ENCODE measurements at places on chromosomes 13 and 19.

GRCh38 chr13:59120297-59120843 lies 1043.4 kb downstream of the DIAPH3 start:
- DNase-seq: no peak

DNA sequence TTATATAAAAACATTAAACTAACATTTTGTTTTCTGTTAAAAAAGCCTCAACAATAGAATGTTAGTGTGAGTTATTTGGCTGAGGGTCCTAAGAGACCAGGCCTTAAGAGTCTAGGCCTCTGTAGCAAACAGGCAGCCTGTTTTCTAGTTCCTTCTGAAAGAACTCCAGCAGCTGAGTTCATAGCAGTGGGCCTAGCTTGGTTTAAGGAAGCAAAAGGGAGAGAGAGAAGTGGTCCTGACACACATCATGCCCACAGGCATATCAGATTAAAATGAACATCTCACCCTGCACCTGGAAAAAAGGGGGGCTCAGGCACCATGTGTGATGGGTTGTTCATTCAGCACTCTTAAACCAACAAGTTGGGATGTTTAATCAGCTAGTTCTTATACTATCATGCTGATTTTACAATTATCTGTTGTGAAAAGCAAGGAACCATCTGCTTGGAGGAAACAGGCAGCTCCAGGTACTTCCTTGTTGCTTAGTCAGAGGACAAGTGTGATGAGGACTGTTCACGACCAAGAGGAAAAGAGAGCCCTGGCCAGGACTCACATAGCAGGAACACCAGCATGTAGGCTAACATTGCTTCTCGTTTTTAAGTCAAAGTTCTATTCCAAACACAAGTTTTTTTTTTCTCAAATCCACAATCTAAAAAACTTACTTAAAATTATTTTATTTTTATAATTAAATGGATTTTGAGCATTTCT lies 81.3 kb upstream of the FRY start:
- DNase-seq: no peak

GRCh38 chr13:50243931-50244330 lies 228.7 kb downstream of the KCNRG start:
- DNase-seq: no peak

DNA sequence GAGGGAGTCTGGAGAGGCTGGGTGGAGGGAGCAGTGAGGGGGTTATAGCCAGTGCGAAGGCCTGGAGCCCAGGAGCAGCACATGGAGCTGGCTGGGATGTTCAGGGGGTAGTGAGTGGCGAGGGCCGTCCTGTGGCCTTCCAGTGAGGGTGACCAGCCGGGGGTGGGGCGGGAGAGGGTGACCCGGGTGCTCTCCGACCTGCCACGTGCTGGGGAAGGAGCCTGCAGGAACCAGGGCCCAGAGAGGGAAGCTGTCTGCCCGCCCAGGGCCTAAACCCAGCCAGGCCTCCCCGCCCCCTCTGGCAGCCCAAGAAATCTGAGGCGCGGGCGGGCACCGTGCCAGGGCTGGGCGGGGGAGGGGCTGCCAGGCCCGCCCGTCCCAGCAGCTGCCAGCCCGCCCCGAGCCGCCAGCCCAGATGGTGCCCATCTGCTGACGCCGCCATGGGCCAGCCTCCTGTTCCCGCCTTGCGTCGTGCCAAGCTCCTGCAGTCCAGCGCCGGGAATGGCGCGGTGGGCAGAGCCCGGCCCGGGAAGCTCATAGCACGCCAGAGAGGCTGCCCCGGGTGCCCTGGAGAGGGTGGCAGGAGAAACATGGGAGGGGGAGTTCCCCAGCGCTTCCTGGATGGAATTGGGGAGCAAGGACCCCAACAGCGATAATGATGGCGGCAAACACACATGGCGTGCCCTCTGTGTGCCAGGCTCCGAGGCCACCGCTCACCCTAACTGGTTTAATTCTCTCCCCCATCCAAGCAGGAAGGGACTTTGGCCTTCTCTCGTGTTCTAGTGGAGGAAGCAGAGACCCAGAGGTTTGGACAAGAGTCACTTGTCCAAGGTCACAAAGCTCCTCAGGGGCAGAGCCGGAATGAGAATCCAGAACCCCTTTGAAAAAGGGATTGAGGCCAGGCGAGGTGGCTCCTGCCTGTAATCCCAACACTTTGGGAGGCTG lies 21.5 kb downstream of the NFIC start:
- DNase-seq: no peak

DNA sequence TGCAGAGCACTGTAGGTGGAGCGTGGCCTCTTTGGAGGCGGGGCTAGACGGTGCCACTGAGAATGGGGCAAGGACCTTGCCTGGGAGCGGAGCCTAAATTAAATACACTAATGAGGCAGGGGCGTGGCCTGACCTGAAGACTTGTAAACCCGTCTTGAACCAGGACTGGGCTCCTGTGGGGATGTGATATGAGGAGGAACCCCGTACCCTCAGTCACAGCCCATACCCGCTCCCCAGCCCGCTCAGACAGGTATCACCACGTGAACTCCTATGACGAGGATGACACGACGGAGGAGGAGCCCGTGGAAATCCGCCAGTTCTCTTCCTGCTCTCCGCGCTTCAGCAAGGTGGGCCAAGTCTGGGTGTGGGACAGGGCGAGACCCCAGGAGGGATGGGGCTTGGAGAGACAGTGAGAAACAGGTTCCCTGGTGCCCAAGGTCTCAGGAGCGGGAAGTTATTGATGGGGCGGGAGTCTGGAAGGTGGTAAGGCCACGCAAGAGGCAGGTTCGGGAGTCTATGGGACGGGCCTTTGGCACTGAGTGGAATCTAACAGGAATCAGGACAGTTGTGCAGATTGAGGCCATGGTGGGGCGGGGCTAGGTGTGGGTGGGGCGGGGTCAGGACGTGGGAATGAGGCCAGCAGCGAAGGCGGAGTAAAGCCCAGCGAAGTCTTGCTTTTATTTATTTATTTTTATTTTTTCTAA lies 14.7 kb downstream of the DNASE2 start:
- DNase-seq: peak; percentile 73

DNA sequence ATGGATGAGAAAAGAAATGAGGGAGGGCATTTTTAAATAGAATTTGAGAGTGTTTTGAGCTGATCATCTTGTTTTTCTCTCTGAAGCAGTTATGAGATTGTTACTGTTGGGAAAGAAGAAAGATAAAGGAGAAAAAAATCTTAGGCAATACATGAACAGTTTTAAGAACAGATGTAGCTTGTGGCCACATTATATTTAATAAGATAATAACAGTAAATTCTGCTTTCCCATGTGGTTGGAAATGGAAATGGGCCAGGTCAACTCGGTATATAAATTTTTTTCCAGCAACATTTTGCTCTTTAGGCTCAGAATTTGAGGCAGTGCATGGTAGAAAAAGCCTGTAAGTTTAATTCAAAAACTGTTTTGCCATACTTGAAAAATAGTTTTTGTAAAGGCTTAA lies 118.7 kb downstream of the POSTN start:
- no peak for DNase-seq

DNA sequence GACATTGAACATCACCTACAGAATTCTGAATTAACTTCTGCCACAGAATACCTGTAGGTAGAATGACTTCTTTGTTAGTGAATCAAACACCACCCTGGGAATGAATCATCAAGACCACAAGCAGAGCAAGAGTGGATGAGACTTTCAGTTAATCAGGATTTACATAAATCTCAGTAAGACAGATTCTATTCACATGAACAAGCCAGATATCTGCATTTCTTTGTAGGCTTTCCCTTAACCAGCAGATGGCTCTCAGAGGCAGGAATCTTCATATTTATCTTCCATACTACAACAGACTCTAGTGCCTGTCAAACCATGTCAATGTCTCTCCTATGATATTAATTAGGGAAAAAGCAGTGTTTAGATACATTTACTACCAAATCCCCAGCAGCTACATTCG lies 412.1 kb downstream of the KLF12 start:
- DNase-seq: no peak

GRCh38 chr13:72198967-72199560 lies 332.1 kb upstream of the DACH1 start:
- DNase-seq: no peak

GRCh38 chr19:4692251-4693077 lies 22.3 kb upstream of the MYDGF start:
- DNase-seq: no peak

DNA sequence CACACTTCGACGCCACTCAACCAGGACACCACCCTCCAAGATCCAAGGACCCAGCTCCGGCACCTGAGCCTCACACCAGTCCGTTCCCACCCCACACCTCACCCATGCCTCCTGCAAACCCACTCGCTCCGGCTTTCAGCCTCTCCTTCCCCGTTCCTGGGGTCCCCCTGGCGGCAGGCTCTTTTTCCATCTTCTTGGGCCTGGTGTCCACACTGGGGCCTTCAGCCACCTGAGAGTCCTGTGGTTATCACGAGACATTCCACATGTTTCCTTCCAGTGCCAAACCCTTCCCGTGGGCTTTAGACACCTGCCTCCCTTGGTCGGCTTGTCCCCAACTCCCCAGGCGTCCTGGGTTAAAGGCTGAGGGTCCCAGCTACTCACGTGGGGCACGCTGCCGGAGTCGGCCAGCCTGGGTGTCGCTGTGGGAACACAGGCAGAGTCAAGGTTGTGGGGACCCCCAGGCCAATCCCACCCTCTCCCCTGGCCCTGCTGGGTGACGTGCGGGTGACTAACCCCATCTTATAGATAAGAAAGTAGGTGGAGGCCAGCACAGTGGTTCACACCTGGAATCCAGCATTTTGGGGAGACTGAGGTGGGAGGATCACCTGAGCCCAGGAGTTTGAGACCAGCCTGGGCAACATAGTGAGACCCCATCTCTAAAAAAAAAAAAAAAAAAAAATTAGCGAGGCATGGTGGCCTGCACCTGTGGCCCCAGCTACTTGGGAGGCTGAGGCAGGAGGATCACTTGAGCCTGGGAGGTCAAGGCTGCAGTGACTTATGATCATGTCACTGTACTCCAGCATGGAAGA lies 1.9 kb downstream of the JSRP1 start:
- no peak for DNase-seq

DNA sequence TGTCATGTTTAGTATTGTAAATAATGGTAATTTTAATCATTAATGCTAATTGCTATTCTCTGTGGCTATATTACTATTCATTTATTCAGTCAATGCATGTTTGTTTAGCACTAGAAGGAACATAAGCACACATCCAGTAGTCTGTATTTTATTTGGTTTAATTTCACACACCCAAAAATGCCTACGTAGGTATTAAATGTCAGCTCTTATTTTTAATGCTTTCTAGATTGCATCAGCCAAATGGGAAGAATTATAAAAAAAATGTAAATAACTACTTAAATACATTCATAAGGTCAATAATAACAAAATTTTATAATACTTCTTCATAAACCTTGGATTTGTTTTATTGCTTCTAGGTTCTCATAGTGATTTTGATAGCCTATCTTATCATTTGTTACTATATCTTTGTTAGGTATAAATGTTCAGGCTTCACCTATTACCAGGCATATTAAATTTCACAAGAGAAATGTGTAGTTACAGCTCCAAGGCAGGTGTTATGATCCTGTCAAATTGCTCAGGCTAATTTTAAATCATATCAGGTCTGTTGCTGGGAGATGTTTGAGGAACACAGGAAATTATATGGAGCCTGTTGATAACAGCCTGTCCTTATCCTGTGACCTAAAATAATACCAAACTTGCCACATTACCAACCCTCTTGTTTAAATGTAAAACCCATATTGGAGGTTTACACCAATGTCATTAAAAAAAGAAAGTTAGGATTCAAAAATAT lies 34.4 kb downstream of the ITGBL1 start:
- no peak for DNase-seq

DNA sequence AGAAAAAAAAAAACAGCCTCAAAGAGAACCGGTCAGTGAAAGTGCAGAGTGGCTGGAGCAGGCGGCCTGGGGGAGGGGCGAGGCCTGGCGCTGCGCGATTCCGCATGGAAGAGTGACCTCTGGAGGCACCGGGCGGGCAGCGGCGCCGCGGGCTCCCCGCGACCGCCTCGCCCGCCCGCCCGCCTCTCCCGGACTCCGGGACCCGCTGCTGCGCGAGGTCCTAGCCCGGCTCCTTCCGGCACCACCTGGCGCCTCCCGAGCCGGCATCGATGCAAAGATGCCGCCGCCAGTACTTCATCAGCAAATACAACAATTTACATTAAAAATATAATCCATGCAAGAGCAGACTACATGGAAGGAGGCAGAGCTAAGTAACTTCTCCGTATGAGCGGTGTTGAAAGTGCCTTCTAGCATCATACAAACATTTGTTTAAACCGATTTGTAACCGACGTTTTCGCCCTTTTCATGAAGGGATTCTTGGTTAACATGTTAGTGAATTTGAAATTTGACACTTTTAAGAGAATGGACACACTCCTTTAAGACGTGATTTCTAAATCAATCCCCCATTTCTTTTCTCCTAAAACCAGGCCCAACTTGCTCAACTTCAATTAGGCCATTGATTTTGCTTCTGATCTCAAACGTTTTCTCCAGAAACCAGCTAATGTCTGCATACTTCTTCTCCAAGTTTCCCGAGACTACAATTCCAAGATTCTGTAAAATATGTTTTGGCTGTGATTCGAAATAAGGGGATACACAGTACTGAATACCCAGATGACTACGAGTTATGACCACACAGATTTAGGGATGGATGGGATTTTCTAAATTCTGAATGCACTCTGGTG lies 2.1 kb downstream of the EFNB2 start:
- DNase-seq: no peak

- DNase-seq: no peak
Measured at GRCh38 chr13:112447761-112448603, 71.8 kb downstream of the SPACA7 start.

DNA sequence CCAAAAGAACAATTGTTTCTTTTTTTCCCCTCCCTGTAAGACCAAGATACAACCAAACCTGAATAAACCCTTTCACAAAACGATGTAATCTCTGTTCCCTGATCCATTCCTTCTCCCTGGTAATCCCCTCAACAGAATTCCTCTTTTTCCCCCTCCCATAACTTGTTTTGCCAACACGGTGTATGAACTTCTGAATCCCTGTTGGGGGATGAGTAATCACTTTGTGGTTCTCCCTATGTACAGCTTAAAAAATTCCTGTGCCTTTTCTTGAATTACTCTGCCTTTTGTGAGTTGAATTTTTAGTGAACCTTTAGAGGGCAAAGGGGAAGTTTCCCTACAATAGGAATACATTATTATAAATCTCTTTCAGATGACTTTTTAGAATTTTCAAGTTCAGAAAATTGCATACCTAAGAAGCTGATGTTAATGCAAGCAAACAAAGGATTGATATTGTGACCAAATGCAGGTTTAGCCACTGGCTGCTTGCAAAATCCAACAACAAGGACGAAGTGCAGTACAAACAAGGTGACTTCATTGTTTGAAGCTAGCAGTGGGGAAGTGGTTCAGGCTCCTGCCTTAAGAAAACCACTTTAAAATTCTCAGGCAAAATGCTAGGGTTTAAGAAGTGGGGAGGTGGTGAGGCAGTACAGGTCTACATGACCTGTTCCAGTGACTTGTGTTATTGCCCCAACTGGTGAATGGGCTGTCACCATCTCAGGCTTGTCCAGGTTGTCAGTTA lies 15.0 kb upstream of the EPSTI1 start:
- no peak for DNase-seq

DNA sequence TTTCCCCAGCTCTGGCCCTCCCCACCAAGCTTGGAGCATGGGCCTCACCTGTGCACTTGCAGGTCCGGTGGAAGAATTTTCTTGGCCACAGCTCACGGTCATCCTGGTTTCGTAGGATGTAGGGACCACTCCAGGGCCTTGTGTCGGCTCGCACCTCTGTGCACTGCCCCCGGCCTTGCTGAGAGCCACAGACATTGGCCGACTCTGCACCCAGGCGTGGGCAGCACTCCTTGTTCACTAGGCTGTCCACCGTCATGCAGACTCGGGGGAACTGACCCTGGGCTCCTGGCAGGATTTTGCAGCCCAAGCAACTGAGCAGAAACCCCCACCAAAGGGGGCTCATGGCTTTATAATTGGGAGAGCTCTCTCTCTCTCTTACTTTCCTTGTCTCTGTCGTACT lies 569 bp downstream of the DCT start:
- DNase-seq: no peak
